ENCODE measurements at places on chromosomes 7 and 10.

DNA sequence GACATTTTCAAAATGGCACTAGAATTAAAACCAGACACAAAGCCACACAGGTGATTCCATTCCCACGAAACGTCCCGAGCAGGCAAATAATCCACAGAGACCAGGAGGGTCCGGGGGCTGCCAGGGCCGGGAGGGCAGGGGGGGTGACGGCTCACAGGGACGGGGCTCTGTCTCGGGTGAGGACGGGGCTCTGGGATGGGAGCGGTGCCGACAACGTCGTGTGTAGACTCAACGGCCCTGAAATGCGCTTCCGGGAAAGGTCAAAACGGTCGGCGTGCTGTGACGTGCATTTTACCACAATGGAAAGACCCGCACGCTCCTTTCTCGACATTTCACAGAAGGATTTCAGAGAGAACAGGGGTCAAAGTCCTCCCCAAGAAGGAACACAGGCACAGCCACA lies 63.3 kb upstream of the PDGFA start:
- no peak for DNase-seq

- no peak for DNase-seq
These were observed 2.6 kb downstream of the ABCA13 start for GRCh38 chr7:48173756-48174382.

DNA sequence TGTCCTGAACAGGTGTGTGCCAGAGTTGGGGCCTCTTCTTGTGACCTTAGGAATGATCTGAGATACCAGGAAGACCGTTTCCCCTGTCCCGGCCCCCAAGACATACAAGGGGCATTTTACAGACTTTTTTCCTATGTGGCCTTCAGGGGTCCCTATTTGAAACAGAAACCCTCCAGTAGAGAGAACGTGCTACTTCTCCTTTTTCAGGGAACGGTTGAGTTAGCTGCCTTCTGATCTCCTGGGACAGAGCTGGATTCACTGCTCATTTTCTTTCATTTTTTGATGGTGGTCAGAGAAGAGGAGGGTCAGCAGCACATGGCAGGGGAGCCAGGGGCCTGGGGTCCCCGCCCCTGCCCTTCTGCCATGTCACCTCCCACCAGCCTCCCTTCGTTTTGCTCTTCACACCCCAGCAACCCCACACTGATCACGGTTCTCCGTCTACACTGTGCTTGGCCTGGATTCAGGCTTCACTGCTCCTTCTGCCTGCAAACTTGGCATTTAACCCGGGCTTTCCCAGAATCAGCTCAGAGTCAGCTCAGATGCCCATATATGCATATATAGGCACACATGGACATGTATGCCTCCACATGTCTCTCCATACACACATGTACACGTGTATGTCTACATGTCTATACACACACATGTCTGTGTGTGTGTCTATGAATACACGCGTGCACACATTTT lies 138.1 kb upstream of the BTBD16 start:
- DNase-seq, result no peak

- peak; percentile 58 for DNase-seq
These were observed 9.0 kb downstream of the MRPL32 start for GRCh38 chr7:42940985-42941847.

DNA sequence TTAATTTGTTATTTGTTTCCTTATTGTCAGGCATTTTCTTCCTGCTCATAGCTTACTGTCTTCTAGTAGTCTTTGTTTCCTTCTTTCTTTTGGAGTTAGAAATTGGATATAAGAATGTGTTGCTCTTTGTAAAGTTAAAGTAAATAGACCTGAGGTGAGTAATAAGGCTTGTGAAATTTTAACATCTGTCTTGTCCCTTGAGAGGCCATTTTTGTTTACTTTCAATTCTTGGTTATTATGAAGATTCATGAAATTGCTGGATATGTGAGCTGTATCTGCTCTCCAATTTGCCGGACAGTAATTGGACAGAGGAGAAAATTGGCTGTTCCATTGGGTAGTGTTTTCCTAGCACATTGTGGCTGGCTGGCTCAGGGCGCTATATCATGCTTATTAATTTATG lies 260.7 kb downstream of the EXOC4 start:
- DNase-seq, result no peak

GRCh38 chr10:13049774-13050420 lies 48.4 kb upstream of the CCDC3 start:
- no peak for DNase-seq

DNA sequence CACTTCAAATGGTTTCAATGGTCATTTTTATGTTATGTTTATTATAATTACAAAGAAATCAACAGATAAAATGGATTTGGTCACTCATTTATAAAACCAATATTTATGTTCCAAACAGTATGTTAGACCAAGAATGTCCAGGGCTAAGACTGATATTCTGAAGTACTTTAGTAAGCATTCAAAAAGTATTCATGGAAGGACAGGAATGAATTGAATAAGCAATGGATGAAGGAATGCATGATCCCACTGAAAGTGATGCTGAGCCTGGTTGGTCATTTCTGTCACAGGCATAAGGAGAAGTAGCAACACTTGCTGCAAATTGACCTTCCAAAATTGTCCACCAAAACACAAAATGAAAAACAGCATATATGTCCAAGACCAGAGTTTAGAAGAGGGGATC lies 189.0 kb upstream of the CELF2 start:
- no peak for DNase-seq

DNA sequence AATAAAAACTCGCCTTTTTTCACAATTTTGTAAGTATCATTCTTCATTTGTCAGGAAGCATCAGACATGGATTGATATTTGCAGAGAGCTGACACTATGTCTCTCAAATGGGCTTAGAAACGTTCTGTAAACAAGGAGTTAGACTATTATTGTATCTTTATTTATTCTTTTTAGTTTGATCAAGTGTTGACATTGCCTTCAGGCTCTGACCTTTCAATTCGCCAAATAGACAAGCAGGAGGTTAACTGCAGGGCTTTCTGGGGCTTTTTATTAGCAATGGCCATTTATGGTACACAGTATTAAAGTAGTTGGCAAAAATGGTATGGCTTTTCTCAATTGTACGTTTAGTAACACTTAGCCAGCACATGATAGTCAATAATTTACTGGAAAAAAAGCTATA lies 221.7 kb downstream of the ZWINT start:
- DNase-seq, result no peak

DNA sequence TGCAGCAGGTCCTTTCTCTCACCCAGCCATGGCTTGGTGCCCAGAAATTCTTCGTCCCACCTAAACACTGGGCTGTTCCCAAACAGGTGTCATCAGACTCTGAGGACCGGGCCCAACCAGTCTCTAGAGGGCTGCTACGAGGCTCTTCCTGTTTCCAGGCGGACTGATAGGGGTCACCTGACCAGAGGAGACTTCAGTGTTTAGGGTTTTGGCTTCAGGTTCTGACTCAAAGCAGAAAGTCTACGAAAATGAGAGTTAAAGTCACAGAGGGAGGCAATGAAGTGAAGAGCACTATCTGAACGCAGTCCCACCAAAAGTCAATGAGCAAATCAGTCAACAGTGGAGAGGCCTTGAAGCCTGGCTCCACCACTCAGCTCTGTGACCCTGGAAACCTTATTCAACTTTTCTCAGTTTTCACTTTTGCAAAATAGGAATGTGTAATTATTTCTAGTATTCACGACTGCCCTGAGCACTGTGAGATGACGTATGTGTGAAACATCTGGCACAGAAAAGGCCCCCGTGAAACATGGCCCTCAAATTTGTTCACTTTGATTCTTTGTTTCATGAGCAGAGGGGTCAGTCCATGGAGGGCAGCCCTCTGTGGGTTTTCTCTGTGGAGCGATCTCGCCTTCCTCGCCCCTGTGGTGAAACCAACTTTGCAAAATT lies 189.9 kb upstream of the PDE1C start:
- DNase-seq, result no peak

DNA sequence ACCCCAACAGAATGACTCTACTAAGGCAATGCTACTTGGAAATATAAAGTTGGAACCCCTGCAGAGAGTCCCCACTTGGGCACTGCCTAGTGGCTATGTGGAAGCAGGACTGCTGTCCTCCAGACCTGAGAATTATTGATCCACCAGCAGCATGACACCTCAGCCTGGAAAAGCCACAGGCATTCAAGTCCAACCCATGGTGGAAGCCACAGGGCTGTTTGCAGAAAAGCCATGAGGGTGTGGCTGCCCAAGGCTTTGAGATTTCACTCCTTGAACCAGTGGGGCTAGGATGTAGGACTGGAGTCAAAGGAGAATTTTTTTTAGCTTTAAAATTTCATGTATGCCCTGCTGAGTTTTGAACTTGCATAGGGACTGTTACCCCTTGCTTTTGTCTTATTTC lies 13.6 kb upstream of the GHRHR start:
- DNase-seq, result no peak

DNA sequence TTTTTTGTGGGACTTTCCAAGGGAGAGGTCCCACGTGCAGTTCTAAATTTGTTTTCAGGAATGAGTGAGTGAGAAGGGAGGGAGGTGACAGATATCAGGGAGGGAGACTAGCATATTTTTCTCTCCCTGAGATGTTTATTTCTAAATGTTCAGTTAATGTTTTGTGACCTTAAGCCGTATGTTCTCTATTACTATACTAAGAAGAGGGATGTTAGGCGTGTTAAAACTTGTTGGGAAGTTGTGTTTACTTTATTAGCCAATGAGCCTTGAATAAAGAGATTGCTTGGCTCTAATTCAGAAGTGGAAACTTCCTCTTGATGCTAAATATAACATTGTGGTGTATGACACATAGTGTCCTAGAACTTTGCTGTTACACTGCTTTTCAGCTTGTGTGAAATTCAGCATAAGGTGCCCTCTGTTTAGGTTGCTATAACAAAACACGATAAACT lies 37.3 kb downstream of the DNAH11 start:
- no peak for DNase-seq

DNA sequence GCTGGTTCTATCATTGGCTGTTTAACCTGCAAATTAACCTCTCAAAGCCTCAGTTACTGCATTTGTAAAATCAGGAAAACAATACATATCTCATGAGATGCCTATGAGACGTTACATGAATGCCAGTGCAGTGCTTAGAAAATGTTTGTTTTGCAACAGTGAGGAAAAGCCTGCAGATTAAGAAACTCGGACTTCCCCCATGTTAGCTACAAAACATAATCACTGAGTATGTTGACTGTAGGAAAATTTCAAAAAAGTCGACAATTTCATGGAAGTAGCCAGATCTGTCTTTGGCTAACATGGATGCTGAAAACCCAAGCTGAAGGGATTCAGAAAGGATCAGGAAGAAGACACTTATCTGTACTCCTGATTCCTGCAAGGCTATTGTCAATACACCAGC lies 121.4 kb downstream of the TRIL start:
- DNase-seq, result no peak

DNA sequence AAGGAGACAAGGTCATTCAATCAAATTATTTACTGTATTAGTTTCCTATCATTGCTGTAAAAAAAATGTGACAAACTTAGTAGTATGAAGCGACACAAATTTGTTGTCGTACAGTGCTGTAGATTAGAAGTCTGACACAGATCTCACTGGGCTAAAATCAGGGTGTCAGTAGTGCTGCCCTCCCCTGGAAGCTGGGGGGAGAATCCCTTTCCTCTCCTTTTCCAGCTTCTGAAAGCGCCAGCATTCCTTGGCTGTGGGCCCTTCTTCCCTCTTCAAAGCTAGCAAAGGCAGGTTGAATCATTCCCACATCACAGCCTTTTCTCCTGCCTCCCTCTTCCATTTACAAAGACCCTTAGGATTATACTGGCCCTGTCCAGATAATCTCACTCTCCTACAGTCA lies 28.0 kb downstream of the VPS41 start:
- DNase-seq, result no peak

Data from T-helper 2 cell (primary cell).